ENCODE measurements at places on chromosomes 1 and 21.

- DNase-seq, result no peak
Measured at GRCh38 chr1:239909898-239910297, 181.8 kb upstream of the FMN2 start.

- no peak for DNase-seq
Measured at GRCh38 chr21:39005502-39005787, 177.8 kb downstream of the PSMG1 start.

DNA sequence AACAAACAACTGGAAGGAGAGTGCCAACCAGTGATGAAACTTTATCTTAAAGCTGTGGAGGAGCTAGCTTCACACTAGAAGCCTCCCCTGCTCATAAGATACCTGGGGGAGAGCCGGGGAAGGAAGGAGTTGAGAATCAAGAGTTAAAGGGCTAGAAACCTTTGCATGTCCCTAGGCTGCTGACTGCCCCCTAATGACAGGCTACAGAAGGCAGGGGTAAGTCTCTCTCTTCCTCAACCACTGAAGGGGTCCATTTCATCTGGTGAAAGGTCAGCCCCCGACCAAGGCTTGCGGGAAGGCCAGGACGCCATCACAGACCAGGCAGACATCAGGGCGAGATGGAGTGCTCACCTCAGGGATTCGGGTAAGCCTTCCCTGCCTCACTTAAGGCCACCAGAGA, 65.6 kb upstream of the GRHL3 start:
- no peak for DNase-seq

DNA sequence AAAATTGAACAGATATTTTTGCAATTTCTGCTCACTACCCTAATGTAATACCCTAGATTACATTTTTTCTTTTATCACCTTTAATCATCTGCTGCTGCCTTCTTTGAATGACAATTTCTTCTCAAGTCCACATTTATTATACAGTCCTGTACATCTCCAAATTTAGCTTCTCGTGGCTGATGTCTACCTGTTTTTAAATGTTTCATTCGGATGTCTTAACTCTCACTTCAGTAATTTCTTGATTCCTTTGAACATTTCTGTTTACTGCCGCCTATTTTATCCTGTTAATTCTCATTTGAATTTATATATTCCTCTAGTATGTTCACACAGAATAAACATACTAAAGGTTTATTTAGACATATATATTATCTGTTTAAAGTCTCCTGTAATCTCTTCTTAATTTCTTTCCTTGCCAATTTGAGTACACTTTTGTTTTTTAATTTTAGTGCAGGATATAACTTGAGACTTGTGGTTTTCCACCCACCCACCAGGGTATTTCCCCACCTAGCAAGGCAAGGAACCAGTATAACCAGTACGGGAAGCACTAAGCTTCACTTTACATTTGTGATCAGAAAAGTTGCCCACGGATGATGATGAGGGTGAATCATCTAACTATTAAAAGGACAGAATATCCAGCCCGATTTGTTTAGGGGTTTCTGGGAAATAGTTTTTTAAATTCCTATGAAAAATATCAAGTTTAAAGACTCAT, 12.7 kb downstream of the INSL5 start:
- no peak for DNase-seq

DNA sequence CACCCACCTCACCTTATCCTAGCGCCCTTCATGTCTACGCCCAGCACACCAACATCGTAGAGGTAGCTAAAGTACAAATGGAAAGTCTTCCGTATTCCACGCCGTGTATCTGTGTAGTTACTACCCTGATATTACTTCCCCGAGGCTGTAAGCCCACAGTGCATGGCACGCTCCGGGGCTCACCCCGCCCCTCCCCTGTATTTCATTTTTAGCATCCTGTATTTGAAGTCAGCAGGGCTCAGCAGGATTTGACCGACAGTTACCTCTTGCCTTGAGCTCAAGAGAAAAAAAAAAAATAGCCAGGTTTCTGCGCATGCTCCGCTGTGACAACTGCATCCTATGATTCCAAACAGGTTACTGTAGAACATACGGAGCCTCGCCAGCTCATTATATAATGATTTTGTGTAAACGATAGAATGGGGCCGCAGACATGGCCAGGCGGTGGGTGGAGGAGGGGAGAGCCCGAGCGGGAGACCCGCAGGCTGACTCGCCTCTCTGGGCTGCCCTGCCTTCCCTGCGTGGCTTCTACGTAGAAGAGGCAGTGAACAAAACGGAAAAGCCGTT, 1.3 kb downstream of the ABCG1 start:
- DNase-seq, result peak; percentile 81

Data from midbrain (tissue), 1 donor.